ENCODE measurements at places on chromosomes 7 and 10.

DNA sequence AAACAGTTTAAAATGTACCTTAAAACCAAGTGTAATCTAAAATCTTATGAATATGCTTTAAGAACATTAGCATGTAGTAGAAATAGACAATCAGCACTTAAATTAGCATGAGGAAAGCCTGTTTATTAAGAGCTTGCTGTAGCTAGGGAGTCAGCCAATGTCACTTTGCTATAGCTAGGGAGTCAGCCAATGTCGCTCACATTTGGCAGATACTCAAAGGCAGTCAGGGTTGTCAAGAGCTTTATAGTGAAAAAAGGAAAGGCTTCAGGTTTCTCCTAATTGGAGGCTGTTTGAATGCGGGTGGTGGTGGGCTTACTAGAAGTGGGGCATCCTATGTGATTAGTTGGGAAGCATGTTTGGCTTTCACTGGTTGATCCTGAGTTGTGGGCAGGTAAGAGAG lies 226.2 kb upstream of the DGKB start:
- no peak for DNase-seq

DNA sequence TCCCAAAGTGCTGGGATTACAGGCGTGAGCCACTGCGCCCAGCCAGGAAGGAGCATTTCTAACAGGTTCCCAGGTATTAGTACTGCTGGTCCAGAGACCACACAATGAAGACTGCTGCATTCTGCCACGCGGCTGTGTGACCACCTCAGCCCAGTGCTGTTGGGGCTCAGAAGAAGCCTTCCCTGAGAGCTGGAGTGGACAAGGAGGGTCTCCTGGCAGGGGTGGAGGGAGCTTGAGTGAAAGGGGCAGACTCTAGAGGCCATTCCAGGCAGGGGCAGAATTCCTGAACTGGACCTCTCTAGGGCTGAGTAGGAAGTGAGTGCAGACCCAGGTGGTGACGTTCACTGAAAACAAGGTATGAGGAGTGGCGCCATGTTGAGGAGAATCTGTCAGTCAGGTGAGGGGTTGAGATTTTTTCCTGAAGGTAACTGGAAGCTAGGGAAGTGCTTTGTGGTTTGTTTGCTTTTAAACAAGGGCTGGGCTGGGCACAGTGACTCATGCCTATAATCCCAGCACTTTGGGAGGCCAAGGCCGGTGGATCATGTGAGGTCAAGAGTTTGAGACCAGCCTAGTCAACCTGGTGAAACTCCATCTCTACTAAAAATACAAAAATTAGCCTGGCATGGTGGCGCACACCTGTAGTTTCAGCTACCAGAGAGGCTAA lies 67.6 kb downstream of the TACC2 start:
- DNase-seq, result no peak

DNA sequence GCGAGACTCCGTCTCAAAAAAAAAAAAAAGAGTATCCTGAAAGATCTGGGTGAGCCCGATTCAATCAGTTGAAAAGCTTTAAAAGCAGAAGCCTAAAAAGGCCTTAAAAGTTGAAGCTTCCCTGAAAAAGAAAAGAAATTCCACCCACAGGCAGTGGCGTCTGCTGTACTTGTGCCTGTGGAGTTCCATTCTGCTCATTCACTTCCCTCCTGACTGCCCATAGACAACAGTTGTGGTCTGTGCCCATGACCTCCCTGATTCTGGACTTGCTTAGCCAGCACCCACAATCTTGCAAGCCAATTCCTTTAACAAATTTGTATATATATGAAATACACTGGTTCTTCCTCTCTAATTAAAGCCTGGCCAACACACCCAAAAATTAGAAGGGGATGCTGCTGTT lies 141.7 kb downstream of the DLG5 start:
- DNase-seq, result no peak

GRCh38 chr7:65872776-65873581 lies at the start of gene VKORC1L1:
Gene VKORC1L1 (plus strand): TSS chr7:65873074. CDS start chr7:65873372, 298 bp downstream.
- DNase-seq, result peak; percentile 89

- DNase-seq, result no peak
These were observed 91.9 kb downstream of the WDFY4 start for GRCh38 chr10:48776528-48776927.

- DNase-seq, result no peak
These were observed 164.1 kb downstream of the LSM5 start for GRCh38 chr7:32326078-32326477.

DNA sequence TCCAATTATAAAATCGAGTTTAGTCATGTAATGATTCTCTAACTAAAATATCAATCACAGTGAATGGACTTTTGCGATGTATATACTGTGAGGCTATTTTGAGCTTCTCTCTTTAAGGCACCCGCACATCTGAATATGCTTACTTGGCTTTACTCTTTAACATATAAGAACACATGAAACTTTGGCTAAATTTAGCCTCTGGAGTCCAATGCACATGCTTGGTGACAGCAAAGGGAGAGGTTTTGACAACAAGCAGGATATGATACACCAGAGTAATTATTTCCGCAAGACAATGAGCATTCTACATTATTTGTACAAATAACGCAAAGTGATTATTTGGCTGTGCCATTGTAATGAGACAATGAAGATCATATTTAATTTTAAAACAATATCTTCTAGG lies 72.4 kb downstream of the ARID5B start:
- DNase-seq, result no peak

- no peak for DNase-seq
These were observed 386.1 kb downstream of the PLXDC2 start for GRCh38 chr10:20202337-20202736.

- DNase-seq, result no peak
These were observed 589.3 kb downstream of the DNAJB6 start for GRCh38 chr7:157926107-157926506.

GRCh38 chr7:51263631-51264484 lies 52.8 kb downstream of the COBL start:
- DNase-seq, result no peak

DNA sequence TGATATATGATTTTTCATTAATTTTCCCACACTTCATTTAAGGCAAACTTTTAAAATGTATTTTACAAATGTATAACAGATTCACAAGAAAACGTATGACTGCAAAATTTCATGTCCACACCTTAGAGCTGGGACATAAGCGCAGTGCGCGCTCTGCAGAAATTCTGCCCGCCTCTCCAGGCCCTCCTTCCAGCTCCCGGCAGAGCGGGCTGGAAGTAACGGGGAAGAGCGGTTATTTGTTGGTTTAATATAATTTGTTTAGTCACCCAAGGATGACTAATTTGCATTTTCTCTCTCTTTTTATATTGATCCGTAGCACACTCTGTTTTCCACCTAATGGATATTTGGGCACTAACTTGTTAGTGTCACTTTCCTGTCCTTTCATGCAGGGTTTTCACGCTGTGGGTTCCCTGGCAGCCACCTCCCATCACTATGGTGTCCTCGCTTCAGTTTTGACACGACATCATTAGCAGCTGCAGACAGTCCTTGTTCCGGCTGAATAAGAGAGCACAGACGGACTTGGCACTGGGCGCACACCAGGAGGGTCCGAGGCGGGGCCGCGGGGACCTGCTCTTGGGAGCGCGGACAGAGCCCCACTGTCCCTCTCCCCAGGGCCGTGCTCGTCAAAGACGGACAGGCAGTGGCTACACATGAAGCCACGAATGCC lies 129.2 kb upstream of the SEC61G start:
- DNase-seq, result no peak

DNA sequence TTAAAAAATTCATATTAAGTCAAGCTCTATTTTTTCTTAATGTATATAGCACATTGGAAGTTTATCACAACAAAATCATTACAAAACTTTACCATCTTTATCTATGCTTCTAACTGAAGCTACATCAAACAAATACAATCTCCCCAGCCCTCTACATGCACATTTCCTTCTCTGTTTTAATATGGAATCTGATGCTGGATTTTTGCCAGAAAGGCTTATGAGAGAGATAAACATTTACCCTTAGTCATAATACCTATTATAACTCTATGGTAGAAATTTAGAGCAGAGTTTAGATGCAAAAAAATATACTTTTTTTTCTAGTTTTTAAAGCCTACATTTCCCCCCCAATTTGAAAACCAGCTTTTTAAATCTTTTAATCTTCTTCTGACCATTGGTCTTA lies 1198.6 kb downstream of the GATA3 start:
- no peak for DNase-seq

DNA sequence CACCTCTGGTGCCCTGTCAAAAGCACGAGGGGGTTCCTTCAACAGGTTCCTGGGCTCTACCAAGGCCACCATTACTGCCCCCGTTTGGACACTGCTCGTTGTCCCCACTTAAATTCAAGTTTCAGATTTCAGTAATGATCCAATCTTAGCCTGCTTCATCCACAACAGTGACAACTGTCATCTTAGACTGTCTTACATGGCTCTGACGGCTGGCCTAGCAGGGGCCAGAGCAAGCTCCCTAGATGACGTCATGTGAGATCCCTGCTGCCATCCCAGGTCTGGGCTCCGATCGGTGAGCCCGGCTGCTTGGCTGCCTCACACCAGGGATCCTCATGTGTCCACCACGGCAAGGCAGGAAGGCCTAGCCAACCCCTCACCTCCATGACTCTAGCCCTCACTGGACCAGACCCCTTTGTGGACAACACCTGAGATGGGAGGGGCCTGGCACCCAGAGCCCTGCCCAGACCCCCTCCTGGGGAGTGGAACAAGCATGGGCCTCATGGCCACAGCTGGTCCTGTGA lies 82.5 kb downstream of the FAM53B start:
- no peak for DNase-seq

- no peak for DNase-seq
These were observed 31.7 kb downstream of the MAGI2 start for GRCh38 chr7:79421751-79422150.

DNA sequence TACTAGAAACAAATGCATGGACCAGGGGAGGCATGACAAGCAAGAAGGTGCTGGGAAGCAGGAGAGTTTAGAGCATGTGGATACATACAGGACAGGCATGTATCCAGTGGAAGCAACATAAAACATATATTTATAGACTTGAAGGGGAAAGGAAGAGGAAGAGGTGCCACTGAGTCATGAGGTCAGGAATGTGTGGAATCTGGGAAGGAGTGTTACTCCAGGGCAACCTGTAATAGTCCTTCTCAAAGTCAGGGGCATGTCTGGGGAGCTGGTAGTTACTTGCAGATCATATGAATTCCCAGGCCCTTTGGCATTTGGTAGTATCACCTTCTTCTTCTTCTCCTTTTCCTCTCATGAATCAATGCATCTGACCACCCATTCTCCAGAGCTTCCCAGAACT lies 246.6 kb downstream of the XPNPEP1 start:
- no peak for DNase-seq

DNA sequence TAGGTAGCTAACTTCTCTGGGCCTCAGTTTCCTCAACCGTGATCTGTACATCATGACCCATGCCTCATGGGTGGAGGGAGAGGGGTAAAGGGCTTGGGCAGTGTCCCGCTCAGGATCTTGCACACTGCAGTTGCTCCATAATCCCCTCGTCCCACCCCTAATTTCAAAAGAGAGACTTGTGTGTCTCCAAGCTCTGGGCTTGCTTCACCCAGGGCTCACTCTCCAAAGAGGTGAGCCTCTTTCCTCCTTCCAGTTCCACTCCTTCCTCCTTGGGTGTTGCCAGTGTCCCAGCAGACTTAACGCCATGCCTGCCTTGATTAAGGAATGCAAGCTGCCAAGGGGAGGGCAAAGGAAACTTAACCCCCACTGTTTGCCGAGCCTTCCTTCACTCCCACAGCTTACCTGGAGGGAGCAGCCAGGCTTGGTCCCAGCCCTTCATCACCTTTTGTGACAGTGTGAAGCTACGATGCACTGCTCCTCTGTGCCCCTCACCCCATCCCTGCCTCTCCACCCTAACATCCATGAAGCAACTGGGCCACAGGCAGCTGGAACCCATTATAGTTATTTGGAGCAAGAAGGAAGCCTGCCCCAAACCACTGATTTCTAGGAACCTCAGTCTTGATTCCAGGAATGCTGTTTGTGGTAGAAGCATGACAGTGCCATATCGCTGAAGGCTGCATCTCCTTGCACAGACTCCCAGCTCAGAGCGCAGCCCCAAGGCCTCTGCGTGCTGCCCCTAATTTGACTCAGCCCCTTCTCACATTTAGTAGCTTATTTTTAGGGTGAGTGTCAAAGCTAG lies 363.3 kb downstream of the TNS3 start:
- no peak for DNase-seq

DNA sequence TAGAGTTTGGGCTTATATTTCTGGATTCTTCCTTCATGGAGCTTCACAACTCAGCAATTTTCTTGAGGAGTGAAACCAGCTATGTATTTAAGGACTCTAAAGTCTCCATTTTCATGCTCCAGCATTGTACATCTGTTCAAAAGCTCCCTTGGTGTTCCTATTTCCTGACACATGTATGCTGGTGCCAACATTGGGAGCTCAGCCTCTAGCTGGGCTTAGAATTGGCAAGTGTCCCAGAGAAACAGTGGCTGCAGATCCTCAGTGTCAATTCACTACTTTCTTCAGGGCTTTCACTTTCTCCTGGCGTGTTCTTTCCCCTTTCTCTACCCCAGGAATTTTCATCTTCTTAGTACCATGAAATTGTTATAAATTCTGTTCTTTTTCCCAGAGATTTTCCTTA lies 103.1 kb downstream of the ZNF467 start:
- DNase-seq, result no peak

GRCh38 chr7:75652788-75653187 lies 86.0 kb downstream of the HIP1 start:
- no peak for DNase-seq

GRCh38 chr7:39069031-39069430 lies 91.3 kb downstream of the POU6F2 start:
- DNase-seq, result no peak

- DNase-seq, result no peak
These were observed 84.7 kb downstream of the MMRN2 start for GRCh38 chr10:86872757-86873156.

- DNase-seq, result no peak
These were observed at the start of gene RAPGEF5 for GRCh38 chr7:22356701-22357310. Gene RAPGEF5 (minus strand): TSS chr7:22357154. CDS start chr7:22357060, 94 bp downstream.

DNA sequence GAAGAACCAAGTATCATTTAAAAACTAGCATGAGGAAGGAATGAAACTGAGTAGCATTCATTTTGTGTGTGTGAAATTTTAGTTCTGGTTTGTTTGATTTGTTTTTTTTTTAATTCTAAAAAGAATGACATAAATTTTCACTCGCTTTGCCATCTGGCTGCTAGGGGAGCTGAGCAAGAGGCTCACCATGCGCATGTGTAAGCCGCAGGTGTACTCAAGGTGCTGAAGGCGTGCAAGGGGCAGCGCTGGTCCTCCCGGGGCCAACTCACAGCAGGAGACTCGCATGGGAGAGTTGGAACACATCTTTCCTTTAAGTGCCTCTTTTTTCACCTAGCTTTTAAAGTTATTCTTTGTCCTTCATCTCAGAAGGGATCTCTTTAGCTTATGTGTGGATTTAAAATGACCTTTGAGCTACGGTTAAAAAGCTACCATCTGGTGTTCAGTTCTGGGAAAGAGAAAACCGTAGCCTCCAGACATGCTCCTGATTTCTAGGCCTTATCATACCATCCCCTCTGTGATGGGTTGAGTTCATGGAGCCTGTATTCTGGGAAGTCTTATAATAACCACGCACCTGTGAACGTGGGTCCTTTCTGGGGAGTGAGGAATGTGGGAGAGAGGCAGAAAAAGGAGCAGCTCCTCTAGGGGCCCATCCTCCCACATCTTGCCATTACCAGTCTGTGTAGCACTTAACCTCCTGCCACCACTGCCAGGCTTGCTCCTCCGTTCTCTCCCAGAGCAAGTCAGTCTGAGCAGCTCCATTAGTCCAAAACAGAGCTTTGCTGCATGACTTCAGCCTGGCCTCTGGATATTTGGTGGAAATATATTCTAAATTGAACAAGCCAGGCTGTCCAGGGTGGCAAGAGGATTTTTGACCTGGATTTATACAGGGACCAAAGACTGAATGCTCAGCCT lies 61.9 kb downstream of the KLHDC10 start:
- no peak for DNase-seq

GRCh38 chr7:14510268-14510667 lies 392.3 kb downstream of the DGKB start:
- no peak for DNase-seq

- peak; percentile 61 for DNase-seq
These were observed 228.2 kb downstream of the PTEN start for GRCh38 chr10:88091490-88092061.
